ENCODE measurements at places on chromosomes 1 and 21.

DNA sequence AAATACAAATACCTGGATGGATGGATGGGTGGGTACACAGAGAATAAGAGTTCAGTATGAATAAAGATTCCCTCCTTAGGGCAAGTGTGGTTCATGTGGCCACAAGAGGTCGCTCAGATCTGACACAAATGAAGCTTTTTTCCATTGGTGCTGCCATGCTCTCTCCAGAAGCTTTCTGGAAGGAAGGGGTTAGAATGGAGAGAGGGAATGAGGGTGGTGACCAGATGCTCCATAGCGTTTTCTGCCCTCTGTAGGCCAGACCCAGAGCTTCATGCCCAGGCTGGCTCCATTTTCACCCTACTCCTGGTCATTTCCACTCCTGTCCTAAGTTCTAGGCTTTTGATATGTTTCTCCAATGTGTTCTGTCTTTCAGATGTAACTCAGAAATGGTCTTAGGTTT is 3.3 kb upstream of the FCRL6 start:
- DNase-seq = peak; percentile 12

GRCh38 chr1:17101261-17101660 is 18.0 kb downstream of the PADI2 start:
- no peak for DNase-seq

GRCh38 chr1:178019622-178020021 is 49.8 kb upstream of the SEC16B start:
- no peak for DNase-seq

DNA sequence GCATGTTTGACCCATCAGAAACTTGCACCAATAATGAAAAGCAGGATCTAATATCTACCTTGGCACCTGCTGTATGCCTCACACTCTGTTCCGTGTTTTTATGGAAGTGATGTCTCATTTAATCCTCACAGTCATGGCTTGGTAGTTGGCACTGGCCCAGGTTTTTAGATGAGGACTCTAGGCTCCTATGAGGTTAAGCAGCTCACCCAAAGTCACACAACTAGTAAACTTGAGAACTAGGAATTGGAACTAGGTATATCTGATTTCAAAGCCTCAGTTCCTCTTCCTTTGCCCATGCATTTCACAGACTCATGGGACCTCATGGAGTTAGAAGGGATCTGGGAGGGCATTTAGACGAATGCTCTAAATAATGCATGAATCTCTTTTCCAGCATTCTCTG is 21.3 kb upstream of the TARBP1 start:
- DNase-seq = peak; percentile 64

- DNase-seq = no peak
Measured at GRCh38 chr21:29105218-29105617, 25.2 kb upstream of the MAP3K7CL start.

GRCh38 chr1:85495556-85495955 is 30.6 kb upstream of the DDAH1 start:
- no peak for DNase-seq

DNA sequence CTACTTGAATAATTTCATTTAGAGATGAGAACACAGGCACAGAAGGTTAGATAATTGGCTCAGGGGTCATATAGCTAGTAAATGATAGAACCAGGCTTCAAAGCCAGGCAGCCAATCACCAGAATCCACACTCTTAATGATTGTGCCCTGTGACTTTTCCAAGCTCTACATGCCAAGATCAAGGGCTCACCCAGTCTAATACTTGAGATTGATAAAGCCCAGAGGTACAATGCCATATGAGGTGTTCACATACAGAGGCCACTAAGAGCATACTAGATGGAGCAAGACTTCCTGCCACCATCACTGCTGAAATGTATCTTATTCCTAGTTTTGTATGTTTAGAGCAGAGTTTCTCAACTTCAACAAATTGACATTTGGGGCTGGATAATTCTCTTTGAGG is 40.9 kb upstream of the MCOLN3 start:
- no peak for DNase-seq

- DNase-seq = peak; percentile 50
Measured at GRCh38 chr1:229514578-229515275, 6.6 kb upstream of the NUP133 start.

- DNase-seq = no peak
Measured at GRCh38 chr1:6545276-6546112, 8.8 kb downstream of the NOL9 start.

GRCh38 chr1:21843208-21843607 is 31.1 kb downstream of the LDLRAD2 start:
- DNase-seq = no peak

GRCh38 chr1:92340154-92340553 is 41.3 kb downstream of the RPAP2 start:
- no peak for DNase-seq

GRCh38 chr1:93239863-93240262 is 59.3 kb downstream of the CCDC18 start:
- DNase-seq = no peak

DNA sequence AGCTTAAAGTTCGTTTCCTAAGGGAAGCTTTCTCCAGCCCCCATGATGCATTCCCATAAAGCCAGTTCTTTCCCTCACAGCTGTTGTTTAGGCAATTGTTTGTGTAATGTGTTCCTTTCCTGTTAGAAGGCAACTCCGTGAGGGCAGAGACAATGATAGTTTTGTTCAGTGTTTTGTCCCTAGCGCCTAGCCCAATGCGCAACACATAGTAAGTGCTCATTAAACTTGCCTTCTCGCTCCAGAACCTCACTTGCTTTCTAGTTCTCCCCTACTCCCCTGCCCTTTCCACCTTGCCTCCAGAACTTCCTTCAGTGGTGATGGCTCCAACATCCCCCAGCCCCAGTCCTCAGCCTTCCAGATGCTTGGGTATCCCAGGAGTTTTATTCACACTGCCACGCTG is 115.4 kb downstream of the TMEM53 start:
- DNase-seq = no peak

- DNase-seq = no peak
Measured at GRCh38 chr1:26854906-26855305, 8.0 kb upstream of the SFN start.

DNA sequence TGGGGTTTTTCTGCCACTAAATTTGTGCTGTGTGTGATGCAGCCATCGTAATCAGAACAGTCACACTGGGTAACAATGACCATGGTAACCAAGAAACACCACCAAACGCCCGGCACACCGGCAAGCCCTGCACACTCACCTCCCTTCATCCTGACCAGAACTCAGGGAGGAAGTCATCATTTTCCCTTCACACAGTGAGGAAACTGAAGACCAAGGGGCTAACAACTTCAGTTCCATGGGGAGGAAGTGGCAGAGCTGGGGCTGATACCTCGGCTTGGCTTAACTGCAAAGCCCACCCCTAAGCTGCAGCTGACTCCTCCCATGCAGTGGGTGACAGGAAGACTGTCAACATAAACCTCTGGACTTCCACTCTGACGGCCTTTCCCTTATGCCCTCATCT is 69.3 kb upstream of the BCAR3 start:
- DNase-seq = no peak

GRCh38 chr1:64539781-64540218 is 69.9 kb downstream of the CACHD1 start:
- DNase-seq = no peak

DNA sequence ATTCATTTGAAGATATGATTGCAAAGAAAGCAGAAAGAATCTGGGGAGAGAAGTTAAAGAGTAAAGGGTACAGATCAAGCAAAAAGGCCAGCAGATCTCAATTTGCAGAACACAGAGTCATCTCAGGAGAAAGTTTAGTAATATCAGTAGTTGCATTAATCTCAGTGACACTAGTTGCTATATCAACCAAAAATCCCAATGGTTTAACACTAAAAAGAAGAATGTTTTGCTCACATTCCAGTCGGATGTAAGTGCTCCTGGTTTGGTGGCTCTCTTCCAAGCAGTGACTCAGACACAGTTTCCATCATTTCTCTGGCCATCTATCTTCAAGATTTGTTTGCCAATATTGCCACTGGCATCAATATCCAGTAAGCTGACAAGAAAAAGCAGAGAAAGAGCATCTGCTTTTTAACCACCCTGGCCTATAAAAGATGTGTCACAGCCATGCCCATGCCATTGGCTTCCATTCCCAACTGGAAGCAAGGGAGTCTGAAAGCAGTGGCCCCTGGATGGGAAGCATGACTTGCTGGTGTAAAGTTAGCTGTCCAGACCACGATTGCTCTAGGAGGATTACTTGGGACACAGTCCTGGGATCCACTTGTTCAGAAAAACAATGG is 45.5 kb upstream of the AIM2 start:
- DNase-seq = no peak

GRCh38 chr1:61131716-61132115 is 49.4 kb downstream of the NFIA start:
- no peak for DNase-seq

GRCh38 chr1:117150316-117150715 is 28.8 kb upstream of the TRIM45 start:
- DNase-seq = no peak

- DNase-seq = no peak
Measured at GRCh38 chr21:42607525-42608102, 45.8 kb upstream of the PDE9A start.

- peak; percentile 22 for DNase-seq
Measured at GRCh38 chr1:52634111-52634510, 1.1 kb downstream of the SHISAL2A start.

DNA sequence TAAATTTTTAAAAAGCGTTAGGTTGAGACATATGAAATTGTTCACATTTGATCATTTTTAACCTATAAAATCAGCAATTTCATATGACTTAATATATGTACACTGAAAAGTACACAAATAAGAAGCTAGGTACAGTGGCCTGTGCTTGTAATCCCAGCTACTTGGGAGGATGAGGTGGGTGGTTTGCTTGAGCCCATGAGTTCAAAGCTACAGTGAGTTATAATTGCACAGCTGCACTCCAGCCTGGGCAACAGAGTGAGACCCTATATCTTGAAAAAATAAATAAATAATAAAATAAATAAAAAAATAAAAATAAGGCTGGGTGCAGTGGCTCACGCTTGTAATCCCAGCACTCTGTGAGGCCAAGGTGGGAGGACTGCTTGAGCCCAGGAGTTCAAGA is 5.2 kb upstream of the EPB41 start:
- DNase-seq = no peak

GRCh38 chr1:2047749-2048729 is 2.2 kb upstream of the PRKCZ start:
- no peak for DNase-seq

DNA sequence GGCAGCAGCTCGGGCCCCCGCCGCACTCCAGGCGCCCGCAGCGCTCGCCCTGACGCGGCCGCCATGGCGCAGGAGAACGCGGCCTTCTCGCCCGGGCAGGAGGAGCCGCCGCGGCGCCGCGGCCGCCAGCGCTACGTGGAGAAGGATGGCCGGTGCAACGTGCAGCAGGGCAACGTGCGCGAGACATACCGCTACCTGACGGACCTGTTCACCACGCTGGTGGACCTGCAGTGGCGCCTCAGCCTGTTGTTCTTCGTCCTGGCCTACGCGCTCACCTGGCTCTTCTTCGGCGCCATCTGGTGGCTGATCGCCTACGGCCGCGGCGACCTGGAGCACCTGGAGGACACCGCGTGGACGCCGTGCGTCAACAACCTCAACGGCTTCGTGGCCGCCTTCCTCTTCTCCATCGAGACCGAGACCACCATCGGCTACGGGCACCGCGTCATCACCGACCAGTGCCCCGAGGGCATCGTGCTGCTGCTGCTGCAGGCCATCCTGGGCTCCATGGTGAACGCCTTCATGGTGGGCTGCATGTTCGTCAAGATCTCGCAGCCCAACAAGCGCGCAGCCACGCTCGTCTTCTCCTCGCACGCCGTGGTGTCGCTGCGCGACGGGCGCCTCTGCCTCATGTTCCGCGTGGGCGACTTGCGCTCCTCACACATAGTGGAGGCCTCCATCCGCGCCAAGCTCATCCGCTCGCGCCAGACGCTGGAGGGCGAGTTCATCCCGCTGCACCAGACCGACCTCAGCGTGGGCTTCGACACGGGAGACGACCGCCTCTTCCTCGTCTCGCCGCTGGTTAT is 2.8 kb downstream of the KCNJ9 start:
- DNase-seq = peak; percentile 72

DNA sequence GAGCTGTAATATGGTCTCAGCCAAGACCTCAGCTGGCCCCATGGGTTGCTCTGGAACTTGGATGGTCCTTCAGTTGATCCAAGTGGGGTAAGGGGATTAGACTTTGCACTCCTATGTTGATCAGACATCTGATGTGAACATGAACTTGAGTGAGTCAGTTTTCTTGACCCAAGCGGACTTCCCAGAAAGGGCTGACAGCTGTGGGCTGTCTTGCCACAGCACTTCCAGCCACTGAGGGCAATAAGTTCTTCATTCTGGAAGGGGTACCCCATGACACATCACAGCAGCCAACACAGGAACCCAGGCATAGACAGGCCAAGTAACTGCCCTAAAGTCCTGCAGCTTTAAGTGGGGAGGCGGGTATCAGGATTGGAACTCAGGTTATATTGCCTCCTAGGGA is 93.9 kb upstream of the USP24 start:
- no peak for DNase-seq

DNA sequence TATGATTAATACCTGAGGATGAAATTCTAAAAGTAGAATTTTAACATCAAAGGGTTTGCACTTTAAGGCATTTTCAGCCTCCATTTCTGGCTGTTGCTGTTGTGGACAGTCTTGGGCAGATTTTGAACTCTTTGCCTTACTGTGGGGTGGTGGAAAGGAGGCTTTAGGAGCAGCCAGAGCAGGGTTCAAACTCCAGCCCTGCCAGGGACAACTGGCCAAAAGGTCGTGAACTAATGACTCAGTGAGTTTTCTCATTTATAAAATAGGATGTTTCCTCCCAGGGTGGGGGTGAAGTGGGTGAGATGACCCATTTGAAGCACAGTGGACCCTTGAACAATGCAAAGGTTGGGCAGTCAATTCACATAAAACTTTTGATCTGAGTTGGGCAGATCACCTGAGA is 36.7 kb downstream of the MAPKAPK2 start:
- no peak for DNase-seq

All from stimulated activated CD4-positive, alpha-beta T cell treated with anti-CD3 and anti-CD28 coated beads, Interleukin-1b, Interleukin-23, amount 100 ng/mL, for 48 hours (primary cell).